ENCODE measurements at places on chromosomes 2 and 18. TPM values are rescaled to one million over a fixed set of nuclear protein-coding genes. Genes with fewer than 3 reads are reported as not detected.

DNA sequence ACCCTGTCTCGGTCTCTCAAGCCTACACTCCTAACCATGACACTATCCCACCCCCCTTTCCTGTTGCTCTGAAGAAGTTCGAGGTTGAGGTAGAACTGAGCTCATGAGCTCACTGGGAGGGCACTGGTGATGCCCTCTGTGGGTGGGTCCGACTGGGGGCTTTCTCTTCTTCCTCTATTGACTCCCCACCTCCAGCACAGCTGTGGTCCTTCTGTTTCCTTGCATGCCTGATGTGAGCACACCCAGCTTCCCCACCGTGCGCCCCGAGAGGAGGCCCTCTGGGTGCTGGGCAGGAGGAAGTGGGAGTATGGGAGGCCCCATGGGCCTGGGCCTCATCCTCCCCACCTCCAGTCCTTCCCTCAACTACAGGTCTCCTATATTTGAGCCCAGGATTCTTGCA lies 20.9 kb downstream of the SPEG start:
- no peaks in the 10 kb centered on the region for H3K27me3 ChIP-seq
- H3K4me3 ChIP-seq, result no peak overlapping the region
- no peak overlapping the region for H3K27ac ChIP-seq
- peaks cover 12% of the 10 kb centered on the region for H3K4me1 ChIP-seq
- no peaks in the 10 kb centered on the region for H3K36me3 ChIP-seq

Gene RBKS
- total RNA-seq, result 3.3 TPM

GRCh38 chr2:132757676-132758075 lies 87.7 kb upstream of the LYPD1 start:
- no peak for DNase-seq
- no peak overlapping the region for H3K4me3 ChIP-seq
- H3K4me1 ChIP-seq, result peaks cover 5% of the 10 kb centered on the region
- no peaks in the 10 kb centered on the region for H3K36me3 ChIP-seq
- H3K27me3 ChIP-seq, result no peaks in the 10 kb centered on the region

GRCh38 chr2:98552499-98553179 lies 55.7 kb downstream of the COA5 start:
- no peak overlapping the region for H3K4me3 ChIP-seq
- peaks cover 98% of the 10 kb centered on the region for H3K36me3 ChIP-seq
- H3K27ac ChIP-seq, result no peak overlapping the region
- no peaks in the 10 kb centered on the region for H3K4me1 ChIP-seq
- no peaks in the 10 kb centered on the region for H3K27me3 ChIP-seq

DNA sequence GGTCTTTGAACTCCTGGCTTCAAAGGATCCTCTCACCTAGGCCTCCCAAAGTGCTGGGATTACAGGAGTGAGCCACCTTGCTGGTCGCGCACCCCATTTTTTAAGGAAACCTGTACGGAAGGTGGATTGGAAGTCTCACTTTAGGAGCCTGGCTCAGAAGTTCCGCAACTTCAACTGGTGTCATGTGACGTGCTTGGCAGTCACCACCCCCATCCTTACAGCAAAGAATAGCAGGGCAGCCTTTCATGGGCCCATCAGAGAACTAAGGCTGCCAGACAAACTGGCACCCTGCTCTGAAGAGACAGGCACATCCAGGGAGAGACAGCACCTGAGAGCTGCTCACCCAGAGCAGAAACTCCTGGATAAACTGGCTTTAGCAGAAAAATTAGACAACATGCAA lies 3.3 kb upstream of the SLC66A2 start:
- peak; percentile 43 for DNase-seq
- no peaks in the 10 kb centered on the region for H3K36me3 ChIP-seq
- no peak overlapping the region for H3K4me3 ChIP-seq
- no peak overlapping the region for H3K27ac ChIP-seq
- H3K27me3 ChIP-seq, result peaks cover 15% of the 10 kb centered on the region

DNA sequence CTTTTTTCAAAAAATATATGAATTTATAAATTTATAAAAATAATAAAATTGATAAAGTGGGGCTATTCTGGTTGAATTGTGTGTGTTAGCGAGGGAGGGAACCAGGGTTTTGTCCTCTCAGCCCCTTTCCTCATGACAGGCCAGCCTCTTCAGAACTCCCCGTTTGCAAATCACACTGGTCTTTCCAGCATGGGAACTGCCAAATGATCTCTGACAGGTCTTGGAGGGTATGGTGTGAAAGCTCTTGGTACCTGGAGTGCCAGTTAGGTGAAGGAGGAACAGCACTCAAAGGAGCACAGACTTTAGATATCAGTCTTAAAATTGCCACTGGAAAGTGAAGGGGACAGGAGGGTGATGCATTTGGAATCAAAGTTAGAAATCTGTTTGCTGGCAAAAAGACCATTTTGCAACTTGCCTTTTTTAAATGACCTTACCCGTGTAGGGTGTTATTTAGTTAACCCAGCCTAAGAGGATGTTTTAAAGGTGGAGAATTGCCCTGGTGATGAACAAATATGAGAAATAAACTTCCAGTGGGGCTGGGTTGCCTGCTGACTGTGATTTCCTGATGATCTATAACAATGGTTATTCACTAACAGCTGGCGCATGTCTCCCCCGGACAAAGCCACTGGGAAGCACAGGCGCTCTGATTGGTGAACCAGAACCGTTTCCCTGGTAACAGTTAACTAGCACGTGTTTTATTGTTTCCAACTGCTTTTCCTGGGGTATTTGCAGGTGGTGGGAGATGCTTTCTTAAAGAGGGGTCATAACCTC lies 85.3 kb upstream of the EFEMP1 start:
- peak overlapping the region; percentile 36 for H3K27ac ChIP-seq
- DNase-seq, result peak; percentile 86
- H3K36me3 ChIP-seq, result no peaks in the 10 kb centered on the region

DNA sequence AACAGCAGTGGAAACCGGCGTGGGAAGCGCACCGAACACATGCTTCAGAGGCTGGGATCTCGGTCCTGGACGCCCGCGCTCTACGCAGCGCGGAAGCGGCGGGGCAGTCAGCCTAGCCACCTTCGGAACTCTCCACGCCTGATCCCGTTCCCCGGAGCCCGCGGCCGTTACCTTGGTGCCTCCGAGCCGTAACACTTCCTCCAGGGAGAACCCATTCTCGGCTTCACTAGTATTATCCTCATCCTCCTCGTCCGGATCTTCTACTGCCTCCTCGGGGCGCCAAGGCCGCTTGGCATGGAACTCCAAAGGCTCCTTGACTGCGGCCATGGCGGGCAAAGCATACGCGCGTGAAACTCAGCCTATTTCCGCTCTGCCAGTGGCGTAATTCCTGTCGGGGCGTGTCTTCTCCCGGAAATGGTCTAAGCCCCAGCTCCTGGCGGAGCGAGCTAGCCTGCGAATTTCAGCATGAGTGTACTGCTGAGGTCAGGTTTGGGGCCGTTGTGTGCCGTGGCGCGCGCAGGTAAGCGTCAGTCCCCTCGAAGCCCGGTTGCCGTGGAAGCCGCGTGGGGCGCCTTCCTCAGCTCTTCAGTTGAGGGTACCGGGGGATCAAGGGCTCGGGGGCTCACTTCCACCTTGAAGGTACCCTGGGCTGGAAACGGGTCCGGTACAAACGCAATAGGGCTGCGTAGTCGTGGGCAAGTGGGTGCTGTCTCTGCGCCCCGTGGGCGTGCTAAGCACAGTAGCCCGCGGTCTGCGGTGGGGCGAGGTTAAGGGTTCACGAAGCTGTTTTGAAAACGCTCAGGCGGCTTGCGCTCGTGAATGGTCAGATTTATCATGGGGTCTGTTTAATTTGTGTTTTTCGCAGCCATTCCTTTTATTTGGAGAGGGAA lies at the start of the genes CEBPZ and NDUFAF7:
TSS of gene CEBPZ (minus strand) at position 356 of the 890 bp plus-strand sequence. CDS start at position 327, 29 bp downstream.
TSS of gene NDUFAF7 (plus strand) at position 418 of the 890 bp plus-strand sequence. CDS start at position 466, 48 bp downstream.
- H3K36me3 ChIP-seq, result peaks cover 39% of the 10 kb centered on the region
- DNase-seq, result peak; percentile 95
- H3K27ac ChIP-seq, result peak within 1 kb of the TSS; percentile 57
- peak within 1 kb of the TSS; percentile 98 for H3K4me3 ChIP-seq
- H3K27me3 ChIP-seq, result no peaks in the 10 kb centered on the region

DNA sequence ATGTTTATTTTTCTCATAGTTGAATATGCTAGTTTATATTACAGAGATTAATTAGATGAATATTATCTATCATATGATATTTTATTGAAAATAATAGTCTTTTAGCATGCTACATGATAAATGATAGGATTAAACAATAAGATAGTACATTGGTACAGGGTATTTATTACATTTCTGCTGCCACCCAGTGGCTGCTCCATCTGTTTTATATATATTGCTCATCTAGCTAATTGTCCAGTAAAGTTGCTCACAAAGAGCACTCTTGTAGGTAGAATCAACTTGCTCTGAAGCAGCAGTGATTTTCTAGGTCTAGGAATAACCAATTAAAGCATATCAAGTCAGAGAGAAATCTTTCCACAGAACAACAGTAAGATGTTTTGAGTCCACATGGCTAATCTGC lies 183.3 kb downstream of the ASXL3 start:
- no peaks in the 10 kb centered on the region for H3K36me3 ChIP-seq
- H3K4me3 ChIP-seq, result no peak overlapping the region
- DNase-seq, result no peak
- no peaks in the 10 kb centered on the region for H3K4me1 ChIP-seq

- H3K4me1 ChIP-seq, result peaks cover 4% of the 10 kb centered on the region
- H3K36me3 ChIP-seq, result no peaks in the 10 kb centered on the region
- no peak overlapping the region for H3K27ac ChIP-seq
- H3K27me3 ChIP-seq, result no peaks in the 10 kb centered on the region
- DNase-seq, result peak; percentile 80
These were observed 997 bp downstream of the BOK start for GRCh38 chr2:241559323-241560161.

DNA sequence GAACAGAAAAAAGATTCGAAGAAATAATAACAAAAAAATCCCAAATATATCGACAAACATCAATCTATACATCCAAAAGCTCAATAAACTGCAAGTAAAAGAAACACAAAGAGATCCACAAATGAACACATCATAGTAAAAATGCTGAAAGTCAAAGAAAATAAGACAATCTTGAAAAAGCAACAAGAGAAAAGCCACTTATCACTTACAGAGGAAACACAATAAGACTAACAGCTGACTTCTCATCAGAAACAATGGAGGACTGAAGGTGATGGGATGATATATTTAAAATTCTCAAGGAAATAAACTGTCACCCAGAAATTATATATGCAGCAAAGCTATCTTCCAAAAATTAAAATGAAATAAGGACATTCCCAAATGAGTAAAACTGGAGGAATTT lies 140.3 kb downstream of the NDUFA10 start:
- H3K27me3 ChIP-seq, result no peaks in the 10 kb centered on the region
- no peaks in the 10 kb centered on the region for H3K36me3 ChIP-seq
- H3K4me3 ChIP-seq, result no peak overlapping the region
- peaks cover 7% of the 10 kb centered on the region for H3K4me1 ChIP-seq

- H3K36me3 ChIP-seq, result no peaks in the 10 kb centered on the region
- no peak overlapping the region for H3K27ac ChIP-seq
- no peak for DNase-seq
- H3K4me3 ChIP-seq, result no peak overlapping the region
- H3K4me1 ChIP-seq, result no peaks in the 10 kb centered on the region
- H3K27me3 ChIP-seq, result no peaks in the 10 kb centered on the region
These were observed 28.7 kb upstream of the MYCN start for GRCh38 chr2:15911686-15912085.

GRCh38 chr2:73972846-73973245 lies 11.9 kb upstream of the TET3 start:
- H3K27me3 ChIP-seq, result no peaks in the 10 kb centered on the region
- no peak for DNase-seq
- H3K36me3 ChIP-seq, result no peaks in the 10 kb centered on the region
- H3K27ac ChIP-seq, result no peak overlapping the region
- no peaks in the 10 kb centered on the region for H3K4me1 ChIP-seq
- no peak overlapping the region for H3K4me3 ChIP-seq

DNA sequence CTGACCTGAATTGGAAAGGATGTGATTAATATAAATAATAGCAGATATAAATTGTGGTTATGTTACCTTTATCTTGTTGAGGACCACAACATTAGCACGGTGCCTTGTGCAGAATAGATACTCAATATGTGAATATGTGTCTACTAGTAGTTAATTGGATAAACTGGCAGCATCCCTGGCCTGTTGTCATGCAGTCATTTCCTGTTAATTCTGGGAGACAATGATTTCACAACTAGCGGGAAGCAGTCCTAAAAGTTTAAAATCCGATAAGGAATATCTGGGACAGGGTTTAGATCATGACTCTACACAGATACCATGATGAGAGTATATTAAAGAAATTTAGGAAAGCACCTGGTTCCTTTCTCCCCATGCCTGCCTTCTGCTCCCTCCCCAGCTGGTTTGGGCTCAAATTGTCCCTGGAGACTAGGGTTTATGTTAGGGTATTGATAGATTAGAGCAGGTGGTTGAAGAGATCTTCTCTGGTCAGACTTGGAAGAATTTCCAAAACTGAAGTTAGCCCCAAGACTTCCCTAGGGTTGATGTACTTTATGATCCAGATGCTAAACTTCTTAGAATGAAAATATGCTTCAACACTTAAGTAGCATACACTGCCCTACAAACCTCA lies 32.8 kb downstream of the CYBRD1 start:
- H3K36me3 ChIP-seq, result no peaks in the 10 kb centered on the region
- no peaks in the 10 kb centered on the region for H3K27me3 ChIP-seq
- no peaks in the 10 kb centered on the region for H3K4me1 ChIP-seq

- no peaks in the 10 kb centered on the region for H3K27me3 ChIP-seq
- no peak overlapping the region for H3K27ac ChIP-seq
- no peaks in the 10 kb centered on the region for H3K36me3 ChIP-seq
- H3K4me1 ChIP-seq, result no peaks in the 10 kb centered on the region
- H3K4me3 ChIP-seq, result no peak overlapping the region
These were observed 111.6 kb upstream of the CYP1B1 start for GRCh38 chr2:38187541-38188011.

- no peaks in the 10 kb centered on the region for H3K4me1 ChIP-seq
- H3K27me3 ChIP-seq, result no peaks in the 10 kb centered on the region
- no peaks in the 10 kb centered on the region for H3K36me3 ChIP-seq
- no peak for DNase-seq
- H3K27ac ChIP-seq, result no peak overlapping the region
- no peak overlapping the region for H3K4me3 ChIP-seq
These were observed 248.9 kb downstream of the DCC start for GRCh38 chr18:52588931-52589330.

- no peak overlapping the region for H3K27ac ChIP-seq
- no peak for DNase-seq
- H3K36me3 ChIP-seq, result peaks cover 52% of the 10 kb centered on the region
- H3K27me3 ChIP-seq, result no peaks in the 10 kb centered on the region
These were observed 17.1 kb downstream of the HS6ST1 start for GRCh38 chr2:128301501-128301966.

DNA sequence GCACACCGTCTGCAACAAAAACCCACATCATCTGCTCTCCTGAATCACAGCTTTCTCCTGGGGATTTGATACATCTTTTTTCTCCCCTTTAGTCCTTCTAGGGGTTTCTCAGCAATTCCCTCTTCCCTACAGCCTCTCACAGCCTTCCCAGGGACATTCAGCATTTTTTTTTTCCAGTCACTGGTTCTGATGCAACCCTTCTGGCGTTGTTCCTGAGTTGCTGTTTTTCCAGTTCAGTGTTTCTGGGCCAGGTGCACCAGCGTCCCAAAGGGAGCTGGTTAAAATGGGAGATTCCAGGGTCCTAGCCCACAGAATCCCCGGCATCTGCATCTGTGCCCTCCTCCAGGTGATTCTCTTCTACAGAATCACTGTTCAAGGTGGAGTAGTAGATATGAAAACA lies 36.1 kb downstream of the ADCY3 start:
- no peaks in the 10 kb centered on the region for H3K36me3 ChIP-seq
- no peak for DNase-seq
- no peaks in the 10 kb centered on the region for H3K27me3 ChIP-seq
- H3K4me1 ChIP-seq, result no peaks in the 10 kb centered on the region

- H3K4me3 ChIP-seq, result no peak overlapping the region
- H3K36me3 ChIP-seq, result no peaks in the 10 kb centered on the region
- H3K27ac ChIP-seq, result no peak overlapping the region
- H3K4me1 ChIP-seq, result no peaks in the 10 kb centered on the region
- no peak for DNase-seq
- no peaks in the 10 kb centered on the region for H3K27me3 ChIP-seq
These were observed 61.2 kb downstream of the CCDC85A start for GRCh38 chr2:56244911-56245530.

Gene NPHP1
- total RNA-seq, result 10.6 TPM

All from endodermal cell (in vitro differentiated cells).